ENCODE measurements at places on chromosomes 7 and 10.

- DNase-seq, result no peak
Measured at GRCh38 chr10:61935077-61935476, 33.6 kb downstream of the ARID5B start.

DNA sequence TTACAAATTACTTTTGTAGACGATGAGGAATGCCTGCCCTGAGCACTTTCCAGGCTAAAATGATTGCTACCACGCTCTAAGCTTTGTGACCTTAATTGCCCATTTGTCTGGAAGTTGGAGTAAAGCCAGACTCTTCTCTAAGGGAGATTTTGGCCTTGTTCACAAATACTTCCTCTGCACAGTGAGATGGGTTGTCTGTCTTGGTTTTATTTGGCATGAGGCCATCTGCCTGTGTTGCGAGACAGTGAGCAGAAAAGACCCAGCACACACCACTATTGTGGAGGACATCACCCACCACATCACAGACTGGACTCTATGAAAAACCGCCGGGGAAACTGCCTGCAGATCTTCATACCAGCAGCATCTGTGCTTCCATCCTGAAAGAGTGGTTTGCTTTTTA is 138.4 kb downstream of the BICC1 start:
- DNase-seq, result no peak

DNA sequence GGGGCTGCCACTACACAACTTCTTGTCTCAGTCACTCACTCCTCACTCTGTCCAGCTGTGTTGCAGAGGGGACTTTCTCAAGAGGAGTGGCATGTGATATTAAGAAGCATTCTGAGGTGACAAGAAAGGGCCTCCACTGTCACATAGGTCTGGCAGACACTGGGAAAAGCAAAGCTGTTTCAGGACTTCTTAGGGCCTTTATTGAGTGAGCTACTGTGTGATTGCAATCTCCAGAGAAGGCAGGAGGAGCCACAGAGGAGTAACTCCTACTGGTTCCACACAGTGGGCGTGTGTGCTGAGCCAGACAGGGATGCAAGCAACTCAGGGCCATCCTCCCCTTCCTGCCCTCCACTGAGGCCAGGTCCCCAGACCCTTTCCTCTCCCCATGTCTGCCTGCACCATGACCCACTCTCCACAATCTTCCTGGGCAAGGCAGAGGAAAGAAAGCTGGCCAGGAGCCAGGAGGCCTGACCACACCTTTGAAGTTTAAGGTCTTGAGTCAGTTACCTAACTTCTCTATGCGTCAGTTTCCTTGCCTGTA is 262.0 kb upstream of the ZMIZ1 start:
- DNase-seq, result no peak

DNA sequence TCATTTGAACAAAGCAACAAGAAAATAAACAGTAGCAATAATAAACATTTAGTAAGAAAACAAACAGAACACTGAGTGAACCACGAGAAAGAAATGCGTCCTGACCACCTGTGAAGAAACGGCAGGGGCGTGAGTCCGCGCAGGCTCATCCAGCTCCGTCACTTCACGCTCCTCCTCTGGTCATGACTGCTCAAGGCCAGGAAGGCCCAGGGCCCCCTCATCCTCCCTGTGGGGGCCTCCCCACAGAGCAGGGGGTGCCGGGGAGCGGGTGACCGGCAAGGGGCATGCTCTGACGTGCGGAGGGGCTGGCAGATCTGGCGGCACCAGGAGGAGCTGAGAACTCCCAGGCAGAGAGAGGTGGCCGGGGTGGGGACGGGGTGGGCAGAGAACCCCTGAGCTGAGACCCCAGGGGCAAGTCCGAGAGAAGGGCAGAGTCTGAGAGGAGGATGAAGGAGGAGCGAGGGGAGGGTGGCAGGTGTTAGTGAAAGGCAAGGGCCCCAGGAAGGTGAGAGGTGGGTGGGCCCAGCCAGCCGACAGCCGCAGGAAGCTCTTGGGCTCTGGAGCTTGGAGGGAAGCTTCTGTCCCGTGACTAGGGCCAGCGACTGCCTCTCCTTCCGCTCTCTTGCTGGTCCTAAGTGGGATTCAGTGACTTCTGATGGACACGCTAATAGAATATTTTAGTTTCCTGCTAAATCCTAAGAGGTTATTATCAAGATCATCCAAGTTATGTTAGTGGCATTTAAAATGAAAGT is 223.9 kb downstream of the TCERG1L start:
- DNase-seq, result no peak

DNA sequence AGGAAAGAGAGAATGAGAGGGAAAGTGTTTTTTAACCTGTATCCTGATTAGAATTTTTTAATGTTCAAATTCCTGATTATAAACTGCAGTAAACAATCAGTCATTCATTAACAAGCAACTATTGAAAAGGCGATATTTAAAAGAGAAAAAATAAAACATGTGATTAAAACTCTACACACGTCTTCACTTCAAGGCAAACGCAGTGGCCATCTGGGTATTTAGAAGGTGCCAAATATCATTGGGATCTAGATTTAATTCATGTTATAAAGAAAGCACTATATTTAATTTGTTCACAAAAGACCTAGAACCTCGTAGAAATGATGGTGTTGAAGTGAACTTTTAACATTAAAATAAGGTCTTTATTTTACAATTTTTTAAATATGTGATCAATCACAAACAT is 189.4 kb upstream of the KLF14 start:
- DNase-seq, result no peak

DNA sequence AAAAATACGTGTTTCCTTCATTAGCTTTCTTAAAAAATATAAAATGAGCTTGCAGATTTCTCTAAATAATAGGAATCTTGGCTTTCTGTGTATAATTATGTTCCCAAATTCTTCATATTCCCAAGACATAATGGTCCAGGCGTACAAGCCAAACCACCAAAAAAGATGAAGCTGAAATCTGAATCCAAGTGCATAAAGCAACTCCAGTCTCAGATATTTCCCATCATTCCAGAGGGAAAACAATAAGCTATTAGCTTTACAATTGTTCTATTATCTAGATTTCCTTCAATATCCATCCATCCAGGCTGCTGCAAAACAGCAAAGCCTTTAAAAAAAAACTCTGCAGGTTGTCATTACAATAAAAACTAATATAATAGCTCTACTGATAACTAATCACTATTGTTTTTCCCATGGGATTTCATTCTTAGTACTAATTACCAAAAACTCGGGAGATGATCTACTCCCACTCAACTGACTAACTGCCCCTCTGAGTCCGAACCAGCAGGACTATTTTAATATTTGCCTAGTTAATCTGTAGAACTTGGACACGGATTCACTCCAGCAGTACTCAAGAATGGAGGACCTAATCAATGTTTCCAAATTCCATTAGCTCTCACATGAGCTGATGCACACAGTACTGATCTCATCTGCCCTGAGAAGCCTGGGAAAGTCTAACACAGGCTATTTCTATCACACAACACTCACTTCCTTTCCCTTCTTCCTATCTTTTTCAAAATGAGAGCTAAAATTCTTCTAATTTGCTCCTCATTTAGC is 108.9 kb upstream of the ASAH2 start:
- DNase-seq, result no peak

DNA sequence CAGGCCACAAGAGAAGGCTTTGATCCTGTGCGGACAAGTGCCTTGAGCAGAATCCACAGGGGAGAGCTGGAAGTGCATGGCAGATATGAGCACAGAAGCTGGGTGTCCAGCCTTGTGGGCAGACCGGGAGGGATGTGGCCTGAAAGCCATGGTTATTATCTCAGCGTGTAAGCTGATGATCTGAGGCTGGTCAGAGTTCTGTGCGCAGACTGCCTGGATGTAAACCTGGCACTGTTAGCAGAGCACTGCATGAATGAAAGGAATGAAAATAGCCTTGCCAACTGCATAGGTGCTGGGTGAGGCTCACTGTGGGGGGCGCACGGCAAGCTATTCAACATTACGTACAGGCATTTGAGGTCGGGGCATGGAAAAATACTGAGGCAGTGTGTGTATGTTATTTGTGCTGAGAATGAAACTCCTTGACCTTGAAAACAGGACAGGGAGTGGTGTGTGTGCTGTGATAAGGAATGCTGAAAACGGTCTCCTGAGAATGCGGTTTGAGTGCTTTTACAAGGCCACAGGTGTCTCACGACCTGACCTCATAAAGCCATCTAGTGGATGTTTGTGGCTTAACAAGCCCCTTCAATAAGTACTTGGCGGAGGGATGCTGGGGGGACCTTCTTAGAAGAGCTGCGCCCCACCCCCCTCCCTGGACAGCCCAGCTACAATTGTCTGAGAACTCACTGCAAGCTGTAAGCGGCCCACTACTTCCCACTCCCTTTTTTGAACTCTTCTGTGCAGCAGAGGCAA is 18.7 kb downstream of the AKR1C1 start:
- DNase-seq, result no peak

DNA sequence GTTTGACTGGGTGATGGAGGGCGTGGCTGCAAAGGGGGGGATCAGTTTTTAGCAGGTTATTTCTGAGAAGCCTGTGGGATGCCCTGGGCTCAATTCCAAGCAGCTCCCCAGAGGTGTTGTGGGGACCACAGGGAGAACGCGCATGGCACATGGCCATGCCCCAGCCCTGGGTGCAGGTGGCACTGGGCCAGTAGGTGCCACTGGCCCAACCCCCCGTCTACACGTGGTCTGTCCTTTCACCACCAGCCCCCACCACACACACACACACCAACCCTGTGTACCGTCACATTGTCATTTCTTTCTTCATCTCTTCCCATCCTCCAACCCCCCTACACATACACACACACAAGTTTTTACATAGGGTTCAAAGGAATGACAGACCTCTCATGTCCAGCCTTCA is 115.1 kb upstream of the STK17A start:
- no peak for DNase-seq

GRCh38 chr7:132653366-132653930 is 77.2 kb upstream of the PLXNA4 start:
- DNase-seq, result no peak

GRCh38 chr7:35355911-35356310 is 102.0 kb upstream of the TBX20 start:
- no peak for DNase-seq

DNA sequence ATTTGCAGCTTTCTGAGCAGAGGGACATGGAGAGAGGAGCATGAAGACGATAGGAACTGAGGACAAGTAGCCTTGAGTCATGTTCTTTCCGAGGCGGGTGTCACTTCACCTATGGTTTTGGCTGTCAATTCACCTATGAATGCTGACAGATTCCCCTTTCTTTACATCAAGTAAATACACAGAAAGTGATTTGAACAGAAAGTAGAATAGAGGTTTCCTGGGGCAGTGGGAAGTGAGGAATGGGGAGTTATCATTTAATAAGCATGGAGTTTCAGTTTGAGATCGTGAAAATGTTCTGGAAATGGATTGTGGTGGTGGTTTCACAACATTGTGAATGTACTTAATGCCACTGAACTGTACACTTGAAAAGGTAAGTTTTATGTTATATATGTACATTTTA is 138.4 kb upstream of the MDFIC start:
- no peak for DNase-seq

DNA sequence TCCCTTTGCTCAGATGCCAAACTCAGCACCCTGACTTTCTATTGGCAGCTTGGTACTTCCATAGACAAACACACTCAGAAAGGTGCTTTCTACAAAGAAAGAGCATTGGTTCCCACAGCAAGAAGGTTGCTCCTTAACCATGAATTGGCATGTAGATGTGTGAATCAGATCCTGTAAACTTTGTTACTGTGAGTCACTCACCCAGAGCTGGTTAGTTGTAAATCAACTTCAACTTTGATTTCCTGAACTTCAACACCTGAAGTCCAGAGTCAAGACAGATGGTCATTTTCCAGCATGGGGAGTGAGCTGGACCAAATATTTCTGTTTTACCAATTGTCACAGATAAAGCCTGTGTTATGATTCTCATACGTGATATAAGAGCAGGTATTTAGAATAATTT is 797.2 kb downstream of the TNS3 start:
- DNase-seq, result no peak

GRCh38 chr10:114821915-114822443 is 399 bp downstream of the FHIP2A start:
- no peak for DNase-seq

- no peak for DNase-seq
Measured at GRCh38 chr10:71260622-71261325, 48.4 kb downstream of the UNC5B start.

- DNase-seq, result no peak
Measured at GRCh38 chr10:248307-248706, 113.1 kb downstream of the ZMYND11 start.

DNA sequence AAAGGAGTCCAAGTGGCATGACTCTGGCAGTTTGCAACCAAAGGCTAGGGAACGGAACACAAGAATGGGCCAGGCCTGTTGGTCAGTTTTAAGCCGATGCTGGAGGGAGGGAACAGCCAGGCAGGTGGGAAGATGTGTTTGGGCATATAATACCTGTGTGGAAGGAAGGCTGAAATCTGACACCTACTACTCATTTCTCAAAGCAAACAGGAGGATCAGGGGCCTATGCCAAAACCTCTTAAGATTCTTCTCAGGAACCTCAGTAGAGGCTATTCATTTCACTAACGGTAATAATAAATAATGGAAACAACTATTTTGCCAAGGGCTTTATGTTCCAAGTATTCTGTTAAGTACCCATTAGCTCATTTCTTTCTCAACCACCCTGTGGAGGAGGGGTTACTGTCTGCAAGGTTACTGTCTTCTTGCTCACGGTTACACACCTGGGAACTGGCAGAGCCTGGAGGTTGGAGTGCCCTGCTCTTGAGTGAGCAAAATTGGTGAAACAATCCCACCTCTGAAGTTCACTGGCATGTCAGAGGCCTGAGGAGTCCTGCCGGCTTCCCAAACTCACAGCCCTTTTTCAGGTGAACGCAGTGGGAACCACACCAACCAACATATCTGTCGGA is 35.5 kb downstream of the GOT1 start:
- DNase-seq, result no peak

DNA sequence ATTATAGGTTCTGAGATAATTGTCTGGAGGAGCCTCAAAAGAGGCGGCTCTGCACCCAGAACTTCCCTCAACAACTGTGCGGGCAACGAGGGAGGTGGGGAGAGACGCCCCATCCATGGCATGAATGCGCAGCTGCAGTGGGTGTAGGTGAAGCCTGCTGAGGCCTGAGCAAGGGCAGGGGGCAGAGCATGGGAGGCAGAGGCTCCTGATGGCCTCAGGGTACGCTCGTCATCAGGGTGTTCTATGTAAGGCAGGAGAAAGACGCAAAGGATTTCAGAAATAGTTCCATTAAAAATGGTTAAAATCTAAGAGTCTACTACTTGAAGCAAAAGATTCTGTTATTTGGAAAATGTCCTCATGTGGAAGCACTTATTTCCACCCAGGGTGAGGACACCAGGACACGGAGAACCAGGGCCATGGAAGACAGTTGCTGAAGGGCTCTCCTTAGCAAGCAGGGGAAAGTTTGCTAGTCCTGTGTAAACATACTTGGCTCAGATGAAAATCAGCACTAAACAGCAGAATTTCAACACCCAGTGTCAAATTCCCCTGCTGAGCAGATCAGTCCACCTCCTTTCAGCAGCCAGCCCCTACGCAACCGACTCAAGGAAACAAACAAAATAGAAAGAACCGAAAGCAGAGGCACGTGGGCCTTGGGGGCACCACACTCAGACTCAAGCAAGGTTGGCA is 18.9 kb downstream of the INSIG1 start:
- no peak for DNase-seq
